ENCODE measurements at places on chromosomes 5 and 9.

GRCh38 chr9:104879555-104880309 lies 48.2 kb downstream of the ABCA1 start:
- no peak for DNase-seq

GRCh38 chr9:7542693-7543092 lies 256.9 kb downstream of the DMAC1 start:
- no peak for DNase-seq

- DNase-seq = no peak
These were observed 143.6 kb upstream of the RASGRF2 start for GRCh38 chr5:80816590-80816989.

- DNase-seq = no peak
These were observed 102.2 kb upstream of the TUT7 start for GRCh38 chr9:86456416-86456815.

DNA sequence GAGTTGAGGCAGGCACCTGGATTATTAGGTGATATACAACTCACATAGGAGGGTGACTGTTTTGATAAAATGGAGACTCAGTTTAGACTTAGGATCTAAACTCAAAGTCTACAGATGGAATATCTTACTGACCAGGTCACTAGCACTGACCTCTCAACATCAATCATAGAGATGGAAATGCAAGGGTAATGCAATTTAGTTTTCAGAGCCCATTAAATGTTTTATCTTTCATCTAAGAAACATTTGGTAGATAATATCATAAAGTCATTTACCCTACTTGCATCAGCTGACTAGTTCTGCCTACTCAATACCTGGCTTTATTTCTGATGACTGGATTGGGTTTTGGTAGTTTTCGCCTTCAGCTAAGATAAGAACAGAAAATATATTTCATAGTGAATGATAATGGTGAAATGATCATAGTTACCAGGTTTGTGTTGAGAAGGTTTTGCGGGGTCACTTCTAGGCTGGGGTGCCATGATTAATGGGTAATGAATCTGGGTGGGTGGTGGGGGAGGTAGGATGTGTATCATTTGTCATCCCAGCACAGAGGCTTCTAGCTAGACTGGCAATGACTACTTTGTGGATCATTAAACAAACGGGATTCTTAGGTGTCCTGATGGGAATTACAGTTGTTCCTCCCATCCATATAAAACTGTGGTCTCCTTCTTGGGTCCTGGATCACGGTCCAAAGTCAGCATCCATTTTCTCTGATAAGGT lies 173.4 kb downstream of the PPP2R2B start:
- no peak for DNase-seq

DNA sequence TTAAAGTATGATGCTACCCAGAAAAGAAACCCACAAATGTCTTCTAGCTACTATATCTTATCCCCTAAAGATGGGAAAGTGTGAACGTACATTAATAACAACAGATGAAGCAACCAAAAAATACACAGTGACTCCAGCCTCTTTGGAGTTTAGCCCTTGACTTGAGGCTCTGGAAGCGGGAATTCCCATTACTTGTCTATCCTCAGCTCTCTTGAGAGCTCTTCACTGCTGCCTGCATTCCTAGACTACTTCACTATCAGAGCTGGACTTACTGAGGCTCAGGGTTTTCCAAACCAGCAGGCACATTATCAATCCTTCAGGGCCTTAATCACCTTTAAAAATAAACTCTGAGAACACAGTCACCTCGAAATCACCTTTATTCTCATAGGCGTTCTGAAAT lies 1.0 kb upstream of the NME5 start:
- no peak for DNase-seq

DNA sequence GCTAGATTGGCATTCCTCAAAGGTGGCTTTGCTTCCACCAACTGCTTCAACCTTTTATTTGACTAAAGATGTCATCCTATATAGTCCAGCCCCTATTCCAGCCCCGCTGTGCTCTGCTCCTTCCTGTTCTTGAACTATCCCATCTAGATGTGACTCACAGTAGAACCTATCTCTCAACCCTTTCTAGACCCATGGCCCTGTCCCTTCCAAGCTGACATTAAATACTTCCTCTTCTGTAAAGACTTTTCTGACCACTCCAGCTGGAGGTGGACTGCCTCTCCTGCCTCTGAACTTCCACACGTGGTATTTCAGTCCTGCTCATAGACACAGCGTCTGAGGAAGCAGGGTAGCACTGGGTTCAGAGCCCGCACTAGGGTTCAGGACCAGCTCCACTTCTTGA lies 32.4 kb downstream of the OSTF1 start:
- no peak for DNase-seq

DNA sequence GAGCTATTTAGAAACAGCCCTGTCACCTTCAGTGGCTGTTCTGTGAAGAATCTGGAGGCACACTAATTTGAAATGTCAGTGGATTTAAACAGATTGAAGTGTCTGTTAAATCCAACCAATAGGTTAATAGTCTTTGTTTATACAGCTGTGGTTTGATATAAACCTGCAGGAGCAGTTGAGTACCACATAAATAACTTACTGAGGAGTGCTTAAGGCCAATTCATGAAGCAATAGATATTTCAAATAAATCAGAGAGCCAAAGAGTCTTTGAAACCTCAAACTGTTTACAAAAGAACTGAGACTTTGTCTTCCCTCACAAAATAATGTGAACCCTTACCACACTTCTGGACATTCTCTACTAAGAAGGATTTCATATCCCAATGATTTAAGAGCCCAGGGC lies 111.9 kb downstream of the FEM1C start:
- DNase-seq = no peak

GRCh38 chr5:90871391-90871991 lies 312.9 kb downstream of the ADGRV1 start:
- DNase-seq = no peak

DNA sequence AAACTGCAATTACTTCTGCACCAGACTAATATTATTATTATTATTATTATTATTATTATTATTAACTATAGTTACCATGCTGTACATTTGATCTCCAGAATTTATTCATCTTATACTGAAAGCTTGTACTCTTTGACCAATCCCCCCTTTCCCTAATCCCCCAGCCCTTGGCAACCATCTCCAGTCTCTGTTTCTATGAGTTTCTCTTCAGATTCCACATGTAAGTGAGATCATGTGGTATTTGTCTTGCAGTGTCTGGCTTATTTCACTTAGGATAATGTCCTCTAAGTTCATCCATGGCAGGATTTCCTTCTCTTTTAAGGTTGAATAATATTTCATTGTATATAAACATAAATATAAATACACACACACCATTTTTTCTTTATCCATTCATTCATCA lies 287.0 kb upstream of the DAB2 start:
- no peak for DNase-seq

- no peak for DNase-seq
These were observed 10.8 kb upstream of the FER start for GRCh38 chr5:108736855-108737254.

DNA sequence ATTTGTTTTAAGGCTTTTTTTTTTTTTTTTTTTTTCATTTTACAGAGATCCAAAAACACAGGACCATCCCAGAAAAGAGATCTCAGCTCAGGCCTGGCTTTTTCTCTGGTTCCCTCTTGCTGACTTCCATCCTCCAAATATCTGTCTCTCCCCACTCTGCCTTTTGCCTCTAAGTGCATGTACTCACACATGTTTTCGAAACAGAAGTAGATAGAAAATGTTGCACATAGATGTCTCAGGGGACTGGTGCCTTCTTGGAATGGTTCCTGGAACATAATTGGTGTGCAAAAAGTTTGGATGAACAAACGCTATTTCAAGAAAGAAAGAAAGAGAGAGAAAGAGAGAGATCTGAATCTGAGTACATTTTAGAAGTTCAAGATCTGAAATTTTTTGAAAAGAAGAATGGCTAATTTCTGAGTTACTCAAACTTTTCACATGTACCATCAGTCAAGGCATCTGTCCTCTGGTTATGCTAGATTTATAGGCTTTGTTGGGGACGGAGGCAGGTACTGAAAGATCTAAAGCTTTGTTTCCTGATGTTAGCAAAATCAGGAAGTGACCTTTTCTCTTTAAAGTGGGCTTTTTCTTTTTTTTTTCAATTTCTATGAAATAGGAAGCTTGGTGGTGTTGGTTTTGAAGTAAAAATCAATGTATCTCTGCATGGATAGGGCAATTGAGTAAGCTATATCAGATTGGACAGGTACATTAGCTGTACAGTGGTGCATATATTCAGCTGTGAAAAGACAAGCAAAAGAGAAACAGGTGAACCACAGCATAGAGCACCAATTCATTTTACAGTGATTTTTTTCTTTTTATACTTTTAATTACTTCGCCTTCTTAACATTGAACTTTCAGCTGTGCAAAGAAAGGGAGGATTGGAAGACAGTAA lies 8.5 kb upstream of the TNFSF8 start:
- DNase-seq = no peak

DNA sequence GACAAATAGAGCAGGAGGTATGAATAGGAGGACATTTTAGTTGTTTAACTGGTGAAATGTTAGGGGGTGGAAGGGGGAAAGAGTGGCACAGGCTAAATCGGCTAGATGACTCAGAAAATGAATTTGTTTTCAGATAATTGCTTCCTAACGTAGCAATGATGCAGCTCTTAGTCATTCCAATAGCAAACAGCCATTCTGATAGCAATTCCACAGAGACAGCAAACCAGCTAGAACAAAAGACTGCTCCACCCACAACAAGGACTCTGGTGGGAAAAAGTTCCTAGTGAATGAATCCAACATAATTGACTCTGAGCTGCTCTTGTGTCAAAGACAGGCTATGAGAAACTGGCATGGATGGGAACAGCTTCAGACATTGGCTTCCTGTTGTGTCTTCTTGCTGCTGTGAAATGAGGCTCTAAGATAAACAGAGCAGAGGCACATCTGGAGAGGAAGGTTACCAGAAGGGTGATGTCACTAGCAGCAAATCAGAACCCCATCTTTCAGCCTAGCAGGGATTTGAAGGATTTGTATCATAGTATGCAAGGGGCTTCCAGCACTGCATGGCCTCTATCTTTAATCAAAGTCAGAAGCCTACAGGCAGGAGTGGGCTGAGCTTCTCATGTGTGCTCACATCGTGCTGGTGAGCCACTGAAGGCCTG lies 28.1 kb upstream of the F2RL1 start:
- no peak for DNase-seq

DNA sequence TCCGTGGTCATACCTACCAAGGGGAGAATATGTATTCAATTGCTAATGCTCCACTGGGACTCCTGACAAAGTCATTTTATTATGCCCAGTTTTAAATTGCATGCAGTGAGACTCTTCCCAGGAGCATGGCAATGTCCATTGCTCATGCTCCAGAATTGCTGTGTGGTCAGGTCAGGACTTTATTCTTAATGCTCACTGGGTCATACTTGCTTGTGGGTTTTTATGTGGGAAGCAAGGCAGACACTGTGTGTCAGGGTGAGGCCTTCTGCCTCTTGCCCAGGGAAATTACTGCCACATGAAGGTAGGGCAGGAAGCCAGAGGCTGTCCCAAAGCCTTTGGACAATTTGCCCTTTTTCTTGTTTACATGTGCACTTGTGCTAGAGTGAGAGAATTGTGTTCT lies 164.6 kb upstream of the MEF2C start:
- no peak for DNase-seq

GRCh38 chr5:151202381-151203139 lies 21.3 kb downstream of the CCDC69 start:
- no peak for DNase-seq

DNA sequence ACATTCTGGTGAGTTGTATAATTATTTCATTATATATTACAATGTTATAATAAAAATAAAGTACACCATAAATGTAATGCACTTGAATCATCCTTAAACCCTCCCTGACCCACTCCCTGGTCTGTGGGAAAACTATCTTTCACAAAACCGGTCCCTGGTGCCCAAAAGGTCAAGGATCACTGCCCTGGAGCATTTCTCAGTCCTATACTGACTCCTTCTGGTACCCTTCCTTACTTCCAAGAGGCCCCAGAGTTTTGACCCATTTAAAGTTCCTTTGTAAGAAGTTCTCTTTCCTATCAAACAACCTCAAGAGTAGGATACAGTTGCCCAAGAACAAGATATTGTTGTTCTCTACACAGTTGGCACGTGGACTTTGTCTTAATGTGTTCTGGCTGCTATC lies 88.9 kb upstream of the TRPM3 start:
- no peak for DNase-seq

DNA sequence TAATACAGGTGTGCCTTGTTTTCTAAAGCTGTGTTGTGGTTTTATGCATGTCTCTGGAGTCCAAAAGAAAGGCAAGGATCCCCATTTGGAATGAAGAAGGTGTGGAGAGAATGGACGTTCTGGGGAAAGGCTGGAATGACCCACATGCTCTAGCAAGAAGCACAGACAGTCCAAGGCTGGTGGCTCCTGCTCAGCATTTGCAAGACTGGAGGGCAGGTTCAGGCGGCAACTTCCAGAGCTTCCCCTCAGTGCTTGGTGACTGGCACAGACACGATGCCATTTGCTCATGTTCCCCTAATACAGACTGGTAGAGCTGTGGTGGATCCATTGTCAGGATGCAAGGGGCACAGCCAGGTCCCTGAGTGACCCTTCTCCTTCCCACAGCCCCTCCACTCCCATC lies 8.2 kb downstream of the SLC22A4 start:
- no peak for DNase-seq

DNA sequence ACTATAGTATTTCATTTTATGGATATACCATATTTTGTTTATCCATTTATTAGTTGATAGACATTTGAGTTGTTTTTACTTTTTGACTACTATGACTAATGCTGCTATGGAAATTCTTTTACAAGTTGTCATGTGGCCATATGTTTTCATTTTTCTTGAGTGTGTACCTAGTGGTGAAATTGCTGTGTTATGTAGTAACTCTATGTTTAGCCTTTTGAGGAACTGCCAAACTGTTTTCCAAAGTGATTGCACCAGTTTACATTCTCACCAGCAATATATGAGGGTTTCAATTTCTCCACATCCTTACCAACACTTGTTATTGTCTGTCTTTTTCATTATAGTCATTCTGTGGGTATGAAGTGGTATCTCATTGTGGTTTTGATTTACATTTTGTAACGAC lies 75.4 kb downstream of the GRIA1 start:
- no peak for DNase-seq

GRCh38 chr5:91434348-91434747 lies 51.2 kb upstream of the ARRDC3 start:
- no peak for DNase-seq

GRCh38 chr9:85055506-85056202 lies 386.1 kb downstream of the NTRK2 start:
- DNase-seq = no peak

DNA sequence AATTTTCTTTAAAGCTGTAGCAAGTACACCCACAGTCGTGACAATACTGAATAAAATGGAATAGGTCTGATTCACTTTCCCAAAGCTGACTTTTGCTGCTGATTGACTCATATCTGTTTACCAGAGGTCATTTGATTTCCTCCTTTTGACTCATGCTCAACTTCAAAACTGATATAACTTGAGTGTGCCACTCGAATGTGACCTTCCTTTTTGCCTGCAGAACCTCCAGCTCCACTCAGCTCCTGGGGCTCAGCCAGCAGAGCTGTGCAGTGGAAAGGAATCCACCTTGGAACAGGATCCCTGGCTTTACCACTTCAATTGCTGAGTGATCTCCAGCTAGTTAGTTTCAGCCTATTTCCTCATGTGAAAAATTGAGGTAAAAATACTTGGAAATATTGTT lies 84.1 kb downstream of the FEM1C start:
- DNase-seq = peak; percentile 14
